ENCODE measurements at places on chromosomes 6 and 20.

DNA sequence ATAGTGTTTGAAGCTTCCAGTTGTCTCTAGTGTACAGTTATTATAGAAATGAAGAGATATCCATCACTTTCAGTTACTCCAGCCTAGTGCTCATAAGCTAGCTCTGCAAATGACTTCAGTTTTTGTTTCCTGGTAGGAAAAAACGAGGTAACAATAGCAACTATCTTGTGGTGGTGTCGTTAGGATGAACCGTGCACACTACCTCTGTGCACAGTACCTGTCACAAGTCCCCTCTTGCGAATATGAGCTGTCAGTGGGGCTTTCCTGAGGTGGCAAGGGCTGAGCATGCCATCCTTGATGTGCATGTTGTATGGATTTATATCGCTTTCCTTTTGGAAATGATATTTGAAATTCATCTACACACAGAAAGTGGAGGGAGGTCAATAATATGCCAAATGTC, 151.8 kb downstream of the ARID1B start:
- no peak for DNase-seq

- no peak for DNase-seq
Measured at GRCh38 chr20:42336576-42336975, 718.4 kb upstream of the CHD6 start.

GRCh38 chr6:66662721-66663507, 955.9 kb upstream of the EYS start:
- DNase-seq = no peak

GRCh38 chr6:2760882-2761842, 4.0 kb upstream of the WRNIP1 start:
- no peak for DNase-seq

GRCh38 chr20:64220891-64221527, 34.5 kb upstream of the PCMTD2 start:
- no peak for DNase-seq

GRCh38 chr6:89501222-89501621, 68.3 kb downstream of the ANKRD6 start:
- no peak for DNase-seq

- peak; percentile 93 for DNase-seq
Measured at GRCh38 chr20:48186915-48187314, 401.6 kb upstream of the SULF2 start.

DNA sequence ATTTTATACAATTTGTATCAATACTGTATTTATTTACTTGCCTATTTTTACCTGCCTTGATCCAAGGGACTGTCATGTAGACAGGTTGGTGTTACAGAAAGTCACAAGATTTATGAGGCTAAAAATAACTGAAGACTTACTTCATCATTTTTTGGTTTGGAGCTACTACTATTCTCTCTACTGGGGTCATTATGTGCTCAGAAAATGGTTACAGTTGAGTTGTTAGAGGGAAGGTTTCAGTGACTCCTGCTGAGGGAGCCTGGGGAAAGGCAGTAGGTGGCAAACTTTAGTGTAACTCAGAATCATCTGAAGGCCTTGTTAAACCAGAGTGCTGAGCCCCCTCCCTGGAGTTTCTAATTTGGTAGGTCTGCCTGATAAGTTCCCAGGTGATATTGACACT, 118.8 kb downstream of the TINAG start:
- no peak for DNase-seq

DNA sequence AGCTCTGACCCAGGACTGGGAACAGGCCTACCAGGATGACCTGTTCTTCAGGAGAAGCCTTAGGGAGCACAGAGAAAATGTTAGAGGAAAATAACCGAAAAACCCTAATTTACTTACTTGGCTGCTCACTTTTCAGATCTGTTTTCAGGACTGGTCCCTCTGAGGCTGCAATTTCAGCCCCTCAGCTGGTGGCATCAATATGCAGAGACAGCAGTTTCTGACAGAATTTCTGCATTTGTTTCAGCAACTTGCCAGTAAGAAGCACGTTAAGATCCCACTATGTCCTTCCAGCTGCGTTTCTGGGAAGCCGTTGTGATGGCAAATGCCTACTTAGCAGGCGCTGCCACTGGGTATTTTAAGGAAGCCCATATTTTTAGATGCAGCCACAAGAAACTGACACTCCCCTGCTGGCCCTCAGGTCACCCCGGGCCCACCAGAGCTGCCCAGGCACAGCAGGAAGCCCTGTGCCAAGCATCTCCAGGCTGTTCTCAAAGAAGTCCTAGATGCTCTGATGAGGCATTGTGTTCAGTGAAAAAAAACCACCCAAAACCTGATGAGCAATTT, 7.5 kb downstream of the YTHDF1 start:
- no peak for DNase-seq

GRCh38 chr6:16311763-16312162, 73.4 kb downstream of the GMPR start:
- no peak for DNase-seq

DNA sequence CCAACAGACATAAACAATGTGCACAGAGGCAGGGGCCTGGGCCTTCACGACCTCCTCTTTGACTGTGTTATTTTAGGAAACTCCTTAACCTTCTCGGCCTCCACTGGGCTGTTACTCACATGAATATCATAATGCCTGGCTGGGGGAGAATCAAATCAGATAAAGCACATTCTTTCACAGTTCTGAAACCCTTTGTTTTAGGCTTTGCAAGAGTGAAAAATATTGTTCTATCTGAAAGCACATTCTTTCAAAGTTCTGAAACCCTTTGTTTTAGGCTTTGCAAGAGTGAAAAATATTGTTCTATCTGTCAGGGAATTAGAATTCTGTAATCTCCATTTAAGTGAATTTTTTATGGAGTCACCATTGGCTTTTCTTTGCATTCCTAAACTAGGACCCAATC, 50.7 kb upstream of the SYNDIG1 start:
- no peak for DNase-seq

- DNase-seq = no peak
Measured at GRCh38 chr20:61788343-61788742, 277.3 kb downstream of the TAF4 start.

- no peak for DNase-seq
Measured at GRCh38 chr6:151430886-151431285, 21.0 kb downstream of the RMND1 start.

DNA sequence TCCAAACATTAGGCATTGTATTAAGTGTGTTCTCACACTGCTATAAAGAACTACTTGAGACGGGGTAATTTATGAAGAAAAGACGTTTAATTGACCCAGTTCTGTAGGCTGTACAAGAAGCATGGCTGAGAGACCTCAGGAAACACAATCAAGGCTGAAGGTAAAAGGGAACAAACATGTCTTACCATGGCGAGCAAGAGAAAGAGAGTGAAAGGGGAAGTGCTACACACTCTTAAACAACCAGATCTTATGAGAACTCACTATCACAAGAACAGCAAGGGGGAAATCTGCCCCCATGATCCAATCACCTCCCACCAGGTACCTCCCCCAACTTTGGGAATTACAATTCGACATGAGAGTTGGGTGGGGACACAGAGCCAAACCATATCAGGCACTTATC, 86.6 kb upstream of the TOP1 start:
- no peak for DNase-seq

DNA sequence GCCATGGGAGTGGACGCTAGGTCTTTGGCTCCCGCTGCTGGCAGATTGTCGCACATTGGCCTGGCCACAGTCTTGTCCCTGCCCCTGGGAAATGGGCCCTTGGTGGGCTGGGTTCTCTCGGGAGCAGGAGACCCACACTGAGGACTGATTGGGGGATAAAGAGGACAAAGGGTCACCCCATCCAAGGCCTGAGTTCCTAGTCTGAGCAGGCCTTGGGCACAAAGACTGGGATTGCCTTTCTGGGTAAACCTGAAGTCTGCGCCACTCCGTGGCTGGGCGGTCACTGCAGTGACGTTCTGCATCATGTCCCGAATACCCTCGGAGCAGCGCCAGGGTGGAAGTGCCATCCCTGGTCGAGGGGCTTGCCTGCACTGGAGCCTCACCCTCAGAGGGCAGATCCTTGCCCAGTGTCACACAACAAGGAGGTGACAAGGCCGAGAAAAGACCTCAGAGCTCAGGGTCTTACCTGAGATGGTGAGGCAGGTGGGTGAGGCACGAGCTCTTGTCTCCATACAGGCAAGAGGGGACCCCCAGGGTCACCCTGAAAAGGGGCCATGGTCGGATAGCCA, 36.1 kb upstream of the ZBP1 start:
- no peak for DNase-seq

DNA sequence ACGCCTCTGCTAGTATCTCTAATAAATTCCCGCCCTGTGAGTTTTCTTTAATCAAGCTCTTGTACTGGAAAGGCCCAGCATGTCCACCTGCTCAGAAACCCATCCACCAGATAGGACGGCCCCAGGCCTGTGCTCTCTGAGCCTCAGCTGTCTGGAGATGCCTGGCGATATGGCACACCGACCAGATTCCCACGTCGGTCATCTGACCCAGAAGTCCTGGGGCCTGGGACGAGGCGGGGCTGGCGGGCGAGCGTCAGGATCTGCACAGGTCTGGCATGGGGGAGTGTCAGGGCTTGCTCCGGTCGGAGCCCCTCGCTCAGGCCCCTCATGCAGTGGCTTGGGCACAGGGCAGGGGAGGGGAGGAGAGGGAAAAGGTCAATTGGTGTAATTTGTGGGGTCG, 10.2 kb downstream of the RNASET2 start:
- DNase-seq = no peak

- DNase-seq = no peak
Measured at GRCh38 chr6:137728386-137729349, 138.4 kb upstream of the TNFAIP3 start.

- no peak for DNase-seq
Measured at GRCh38 chr6:74312081-74312480, 616.1 kb downstream of the CD109 start.

DNA sequence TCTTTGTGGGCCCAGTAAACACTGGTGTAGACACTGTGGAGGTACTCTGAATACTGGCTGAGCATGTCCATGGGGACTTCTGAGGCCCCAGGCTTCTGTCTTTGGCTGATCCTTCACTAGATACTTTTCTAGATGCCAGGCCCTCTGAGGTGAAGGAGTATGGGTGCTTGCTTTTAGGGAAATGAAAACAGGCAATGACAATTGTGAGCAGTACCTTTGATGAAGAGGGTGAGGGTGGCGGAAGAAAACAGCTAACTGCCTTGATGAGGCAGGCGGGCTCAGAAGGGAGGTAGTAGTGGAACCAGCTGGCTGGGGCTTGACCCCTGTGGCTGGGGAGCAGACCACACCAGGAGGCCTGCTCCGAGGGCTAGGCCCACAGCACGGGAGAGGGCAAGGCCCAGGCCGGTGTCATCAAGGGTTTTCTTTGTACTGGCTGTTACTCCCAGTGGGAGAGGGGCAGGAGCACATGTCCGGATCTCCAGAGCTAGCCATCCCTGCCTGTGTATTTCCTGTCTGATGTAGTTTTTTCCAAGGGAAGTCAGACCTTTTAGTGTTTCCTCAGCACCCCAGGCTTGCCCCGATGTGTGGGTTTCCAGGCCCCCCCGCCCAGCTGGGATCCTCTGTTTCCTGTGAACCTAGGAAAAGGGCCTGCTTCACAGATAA, 3.9 kb downstream of the PLCG1 start:
- DNase-seq = no peak

- DNase-seq = no peak
Measured at GRCh38 chr20:51342510-51343236, 199.8 kb downstream of the NFATC2 start.

- peak; percentile 76 for DNase-seq
Measured at GRCh38 chr20:48246061-48246790, 460.9 kb upstream of the SULF2 start.

GRCh38 chr6:19465256-19465655, 371.9 kb upstream of the ID4 start:
- DNase-seq = no peak

DNA sequence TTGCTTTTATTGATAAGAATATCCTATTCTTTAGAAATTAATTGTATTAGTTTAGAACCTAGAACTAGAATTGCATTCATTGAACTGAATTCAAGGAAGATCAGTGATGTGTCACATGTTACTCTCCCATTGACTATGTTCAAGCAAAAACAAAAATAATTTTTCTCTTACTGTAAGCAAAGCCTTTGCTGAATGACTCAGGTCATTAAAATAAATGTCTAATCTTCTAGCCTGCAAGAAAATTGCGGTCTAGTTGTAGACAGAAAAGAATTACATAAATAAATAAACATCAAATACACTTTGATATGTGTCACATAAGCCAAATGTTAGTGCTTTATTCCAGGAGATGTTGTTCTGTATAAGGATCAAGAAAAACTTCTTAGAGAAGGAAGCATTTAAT, 387.9 kb downstream of the ADGRB3 start:
- no peak for DNase-seq

- DNase-seq = no peak
Measured at GRCh38 chr20:2680046-2680445, 12.5 kb upstream of the EBF4 start.

- no peak for DNase-seq
Measured at GRCh38 chr6:148516617-148517016, 174.0 kb downstream of the SASH1 start.

- DNase-seq = no peak
Measured at GRCh38 chr6:52513464-52513863, 63.4 kb downstream of the TRAM2 start.

GRCh38 chr6:20589266-20589665, 55.0 kb downstream of the CDKAL1 start:
- no peak for DNase-seq

- no peak for DNase-seq
Measured at GRCh38 chr6:141976994-141977393, 155.7 kb upstream of the GJE1 start.

- no peak for DNase-seq
Measured at GRCh38 chr6:51934098-51934497, 153.3 kb downstream of the PKHD1 start.

GRCh38 chr20:1442304-1442703, 24.3 kb downstream of the NSFL1C start:
- no peak for DNase-seq

- DNase-seq = peak; percentile 15
Measured at GRCh38 chr20:21323640-21324039, 20.5 kb downstream of the XRN2 start.

DNA sequence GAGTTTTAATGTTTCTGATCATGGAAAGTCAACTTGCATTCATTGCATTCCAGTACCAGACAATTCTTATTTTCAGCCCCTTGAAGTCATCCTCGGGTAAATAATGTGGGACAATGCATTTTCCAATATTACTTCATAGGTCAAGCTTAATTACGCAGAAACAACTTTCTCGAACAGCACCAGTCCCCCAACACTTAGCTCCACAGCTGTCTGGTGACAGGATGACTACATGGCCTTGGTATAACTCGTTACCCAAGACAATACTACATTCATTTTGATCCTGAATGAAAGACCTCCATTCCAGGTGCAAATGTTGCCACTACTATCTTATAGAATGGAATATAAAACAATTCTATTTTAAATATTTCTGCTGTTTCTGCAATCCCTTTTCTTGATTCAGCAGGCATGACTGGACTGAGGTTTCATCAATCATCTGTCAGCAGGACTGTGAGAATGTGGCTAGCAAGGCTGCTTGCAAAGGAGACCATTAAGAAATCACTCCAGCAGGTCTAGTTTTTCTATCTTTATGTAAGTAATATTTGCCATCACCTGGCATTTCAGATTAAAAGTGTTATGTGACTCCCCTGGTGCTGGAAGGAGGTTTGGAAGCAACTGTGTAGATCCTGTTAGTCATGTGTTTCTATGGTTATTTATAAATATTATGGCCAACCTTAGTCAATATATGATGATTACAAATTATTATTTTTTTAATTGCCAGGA, 147.9 kb downstream of the HAO1 start:
- no peak for DNase-seq

GRCh38 chr6:135087403-135087802, 32.8 kb upstream of the HBS1L start:
- no peak for DNase-seq

- no peak for DNase-seq
Measured at GRCh38 chr6:105786449-105786848, 299.7 kb upstream of the PRDM1 start.

- no peak for DNase-seq
Measured at GRCh38 chr20:59585714-59586409, 18.5 kb upstream of the PHACTR3 start.

All from NCI-H446 treated with DMSO at 0.1 percent for 48 hours (cell line).